Hypothalamus (tissue), 51 donors: ENCODE measurements at places on chromosomes 2 and 18.

DNA sequence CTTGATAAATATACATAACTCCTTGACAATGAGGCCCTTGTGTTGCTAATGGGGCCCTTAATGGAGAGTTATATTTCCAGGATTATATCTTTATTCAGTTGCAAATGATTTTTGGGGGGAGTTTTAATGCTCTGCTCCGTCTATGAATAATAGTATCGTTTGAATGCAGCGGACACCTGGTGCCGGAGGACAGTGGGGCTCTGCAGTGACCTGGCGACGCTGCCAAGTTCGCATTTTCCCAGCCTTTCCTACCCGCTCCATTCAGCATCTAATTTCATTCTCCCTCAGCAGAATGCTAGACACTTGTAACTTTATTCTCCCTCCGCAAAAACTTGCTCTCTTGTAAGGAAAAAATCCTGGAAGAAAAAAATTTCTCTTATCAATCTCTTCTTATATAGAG lies 257.6 kb upstream of the SALL3 start:
- DNase-seq = no peak

DNA sequence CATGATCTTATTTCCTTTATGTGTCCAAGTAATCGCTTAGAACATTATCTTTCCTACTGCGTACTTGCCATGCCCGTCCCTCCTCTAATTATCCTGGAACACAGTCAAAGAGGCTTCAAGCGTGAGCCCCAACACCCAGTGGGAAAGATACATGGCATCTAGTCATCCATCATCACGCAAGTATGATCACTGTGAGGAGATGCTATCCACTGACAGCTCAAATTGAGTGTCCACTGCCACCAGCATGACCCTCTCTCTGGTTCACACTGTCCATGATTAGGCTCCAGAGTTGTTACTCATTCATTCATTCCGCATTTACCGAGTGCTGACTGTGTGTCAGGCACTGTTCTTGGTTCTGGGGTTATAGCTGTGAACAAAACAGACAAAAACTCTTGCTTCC lies 124.6 kb downstream of the COPS8 start:
- DNase-seq = no peak

DNA sequence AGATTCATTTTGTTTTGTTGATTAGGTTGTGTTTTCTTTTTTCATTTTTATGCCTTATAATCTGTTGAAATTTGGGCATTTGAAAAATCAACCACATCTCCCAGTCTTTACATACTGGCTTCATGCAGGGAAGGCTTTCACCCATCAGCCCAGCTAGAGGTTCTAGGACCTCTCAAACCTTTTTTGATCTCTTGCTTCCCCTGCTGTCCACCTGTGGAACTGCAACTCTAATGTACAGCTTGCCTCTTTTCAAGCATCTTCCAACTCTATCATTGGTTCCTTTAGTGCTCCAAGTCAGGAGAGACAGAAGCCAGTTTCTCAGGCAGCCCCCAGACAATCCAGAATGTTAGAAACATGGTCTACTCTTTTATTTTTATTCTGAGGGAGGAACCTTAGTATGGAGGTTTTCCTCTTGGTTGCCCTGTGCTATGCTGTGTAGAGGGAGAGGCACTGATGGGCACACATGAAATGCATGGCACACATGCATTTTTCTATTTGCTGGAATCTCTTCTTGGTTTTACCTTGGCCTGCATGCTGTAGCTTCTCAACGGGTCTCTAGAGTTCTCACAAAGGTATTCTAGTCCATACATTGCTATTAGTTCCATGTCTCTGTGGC lies 107.2 kb upstream of the L3MBTL4 start:
- no peak for DNase-seq

- no peak for DNase-seq
Measured at GRCh38 chr2:135113322-135113721, 61.2 kb downstream of the RAB3GAP1 start.

DNA sequence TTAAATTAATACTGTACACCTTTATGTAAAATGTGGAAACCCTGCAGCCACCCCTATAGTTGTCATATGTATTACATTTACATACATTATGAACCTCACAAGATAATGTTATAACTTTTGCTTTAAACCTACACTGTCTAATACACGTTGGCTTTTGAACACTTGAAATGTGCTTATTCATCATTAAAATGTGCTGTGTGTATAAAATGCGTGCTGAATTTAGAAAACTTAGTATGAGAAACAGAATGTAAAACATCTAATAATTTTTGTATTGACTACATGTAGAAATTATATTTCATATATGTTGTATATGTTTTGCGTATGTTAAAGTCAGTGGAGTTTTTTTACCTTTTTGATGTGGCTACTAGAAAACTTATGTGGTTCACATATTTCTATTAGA lies 68.8 kb downstream of the MAPRE2 start:
- no peak for DNase-seq

GRCh38 chr2:158477202-158477601 lies 20.4 kb downstream of the PKP4 start:
- no peak for DNase-seq

DNA sequence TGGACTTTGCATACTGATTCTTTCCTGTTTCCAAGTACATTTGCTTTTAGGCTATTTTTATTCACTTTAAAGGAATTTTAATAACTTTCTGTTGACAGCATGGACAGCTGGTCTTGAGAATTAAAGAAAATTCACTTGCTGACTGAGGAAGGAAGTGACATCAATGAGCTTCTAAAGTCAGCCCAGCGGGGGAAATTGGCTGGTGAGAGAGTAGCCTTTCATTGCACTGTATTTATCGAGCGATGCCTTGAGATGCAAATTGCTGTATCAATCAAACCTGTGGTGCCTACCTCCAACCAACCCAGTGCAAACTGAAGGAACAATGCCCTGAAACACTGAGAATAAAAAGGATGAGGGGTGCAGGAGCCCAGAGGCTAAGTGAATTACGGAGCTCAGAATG lies 91.4 kb upstream of the AQP4 start:
- DNase-seq = no peak
